ENCODE measurements at places on chromosomes 5 and 9.

DNA sequence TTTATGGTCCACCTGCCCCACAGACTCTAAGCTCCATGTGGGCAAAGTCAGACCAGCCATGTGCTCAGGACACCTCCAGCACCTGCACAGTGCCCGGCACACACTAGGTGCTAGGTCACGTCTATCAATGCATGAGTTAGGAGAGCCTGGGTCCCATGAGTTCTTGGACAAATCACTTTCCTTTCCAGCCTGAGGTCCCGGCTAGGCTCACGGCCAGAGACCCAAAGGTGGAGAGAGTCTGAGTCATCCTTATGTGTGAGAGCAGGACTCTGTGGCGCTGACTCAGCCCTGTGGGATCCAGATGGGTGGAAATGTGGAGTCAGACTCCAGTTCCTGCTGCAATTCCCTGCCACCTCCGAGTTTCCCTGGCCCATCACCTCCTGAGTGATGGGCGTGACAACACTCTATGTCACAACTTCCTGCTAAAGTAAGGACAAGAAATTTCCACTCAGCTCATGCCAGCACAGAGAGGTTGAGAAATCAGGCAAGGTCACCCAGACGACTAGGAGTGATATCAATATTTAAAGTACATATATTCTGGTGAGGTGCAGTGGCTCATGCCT is 2.5 kb upstream of the ST6GALNAC4 start:
- peak; percentile 100 for DNase-seq

DNA sequence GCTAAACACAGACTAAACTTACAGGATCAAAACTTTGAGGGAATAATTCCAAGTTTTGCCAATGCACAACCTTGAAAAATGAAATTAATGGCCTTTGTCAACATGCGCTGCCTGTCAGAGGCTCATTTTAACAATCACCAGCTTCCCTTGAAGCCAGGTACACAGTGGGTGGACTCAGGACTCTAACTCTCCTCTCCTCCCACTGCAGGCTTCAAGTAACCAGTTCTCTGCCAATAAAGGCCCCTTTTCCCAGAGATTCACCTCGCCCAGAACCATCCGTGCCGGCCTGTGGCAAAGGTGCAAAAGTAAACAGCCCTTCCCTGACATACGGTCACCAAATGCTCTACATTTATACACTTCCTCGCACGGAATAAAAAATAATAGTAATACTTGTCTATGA is 18.4 kb upstream of the FBP2 start:
- no peak for DNase-seq

GRCh38 chr9:124399323-124399967 is 15.8 kb downstream of the PSMB7 start:
- DNase-seq: no peak

- DNase-seq: no peak
These were observed 967 bp downstream of the NEURL1B start for GRCh38 chr5:172642051-172642409.

GRCh38 chr9:128099231-128099931 is 28.1 kb downstream of the PTGES2 start:
- DNase-seq: no peak

GRCh38 chr5:45509371-45509770 is 186.8 kb downstream of the HCN1 start:
- no peak for DNase-seq

DNA sequence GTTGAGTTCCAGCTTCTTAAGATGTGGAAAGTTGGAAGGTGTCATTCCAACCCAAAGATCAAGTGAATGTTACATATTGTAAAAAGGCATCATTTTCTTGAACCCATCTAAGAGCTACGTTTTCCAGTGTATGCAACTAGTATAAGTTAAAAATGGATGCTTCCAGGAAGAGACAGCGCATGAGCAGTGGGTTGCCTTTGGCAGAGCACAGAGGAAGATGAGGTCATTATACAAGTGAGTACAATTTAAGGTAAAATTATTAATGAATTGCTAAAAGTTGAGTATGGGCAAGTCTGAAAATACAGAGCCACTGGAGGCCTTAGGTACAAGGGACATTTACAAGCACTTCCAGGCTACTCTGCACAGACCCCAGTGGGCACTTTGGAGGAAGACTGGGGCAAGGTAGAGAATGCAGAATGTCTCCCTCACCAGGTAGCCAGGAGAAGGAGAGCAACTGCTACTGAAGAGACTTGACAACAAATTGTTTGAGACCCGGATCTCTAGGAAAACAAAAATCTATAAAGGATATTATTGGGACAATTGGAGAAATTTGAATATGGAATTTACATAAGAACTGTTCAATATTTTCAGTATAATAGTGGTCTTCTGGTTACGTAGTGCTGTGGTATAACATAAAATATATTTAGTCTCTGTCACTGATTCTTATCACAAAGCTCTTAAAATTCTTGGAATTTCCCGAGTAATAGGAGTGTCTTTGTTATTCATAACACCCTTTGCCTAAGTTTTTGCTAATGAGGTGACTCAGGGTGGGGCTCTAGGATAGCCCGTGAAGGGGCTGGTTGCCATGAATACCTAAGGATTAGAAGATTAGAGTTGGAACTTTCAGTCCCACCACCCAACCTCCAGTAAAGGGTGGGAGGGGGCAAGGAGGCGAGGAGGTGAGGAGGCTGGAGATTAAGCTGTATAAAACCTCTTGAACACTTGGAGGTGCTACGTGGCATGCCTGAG is 129.9 kb upstream of the FER start:
- DNase-seq: no peak

DNA sequence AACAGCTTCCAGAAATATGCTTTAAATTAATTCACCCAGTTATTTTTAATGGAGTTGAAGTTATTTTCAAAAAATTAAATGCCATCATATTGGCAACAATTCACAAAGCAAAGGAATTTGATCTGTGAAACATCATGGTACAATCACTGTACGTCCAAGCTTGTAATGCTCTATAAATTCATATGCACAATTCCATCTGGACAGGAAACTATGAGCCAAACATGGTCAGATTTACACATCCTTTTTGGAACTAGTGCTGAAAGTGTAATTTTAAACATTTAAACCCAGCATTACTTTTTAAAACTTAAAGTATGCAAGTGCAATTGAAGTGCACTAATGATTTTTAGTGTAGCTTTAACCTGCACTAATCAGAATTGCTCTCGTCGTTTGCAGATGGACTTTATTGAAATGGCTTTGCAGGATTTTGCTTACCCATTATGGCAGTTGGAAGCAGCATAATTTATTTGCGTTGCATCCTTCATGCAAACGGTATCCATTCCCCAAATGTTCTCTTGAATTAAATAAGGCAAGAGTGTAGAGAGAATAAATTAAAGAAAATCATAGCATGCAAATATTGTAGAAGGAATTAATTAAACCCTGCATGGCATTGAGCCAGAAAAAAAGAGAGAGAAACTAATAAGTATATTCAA is 21.0 kb upstream of the OR13F1 start:
- DNase-seq: no peak

- DNase-seq: no peak
These were observed 85.0 kb upstream of the RARS1 start for GRCh38 chr5:168401226-168401625.

DNA sequence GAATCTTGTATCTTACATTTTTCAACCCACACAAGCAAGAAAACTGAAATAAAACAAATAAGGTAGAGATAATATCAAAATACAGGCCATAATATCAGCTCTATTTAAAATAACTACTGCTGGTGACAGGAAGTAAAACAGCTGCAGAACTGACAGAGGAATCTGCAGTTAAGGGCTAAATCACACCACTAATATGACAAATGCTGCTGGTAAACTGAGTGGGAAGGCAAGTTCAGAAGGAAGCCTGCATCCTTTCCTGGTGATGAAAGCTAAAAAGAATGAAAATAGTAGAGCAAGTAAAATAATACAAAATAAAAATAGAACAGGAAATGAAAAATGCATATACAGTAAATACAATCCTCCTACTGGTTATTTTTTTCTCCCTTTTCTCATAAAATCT is 1293.7 kb upstream of the C9orf72 start:
- DNase-seq: no peak

- no peak for DNase-seq
These were observed 135.4 kb downstream of the ALDH1A1 start for GRCh38 chr9:72817413-72817812.

GRCh38 chr9:137069508-137070091 is 757 bp downstream of the SAPCD2 start:
- DNase-seq: no peak

All from GM04504 (cell line).